ENCODE measurements at places on chromosomes 11 and 22. TPM values are rescaled to one million over a fixed set of nuclear protein-coding genes. Genes with fewer than 3 reads are reported as not detected.

DNA sequence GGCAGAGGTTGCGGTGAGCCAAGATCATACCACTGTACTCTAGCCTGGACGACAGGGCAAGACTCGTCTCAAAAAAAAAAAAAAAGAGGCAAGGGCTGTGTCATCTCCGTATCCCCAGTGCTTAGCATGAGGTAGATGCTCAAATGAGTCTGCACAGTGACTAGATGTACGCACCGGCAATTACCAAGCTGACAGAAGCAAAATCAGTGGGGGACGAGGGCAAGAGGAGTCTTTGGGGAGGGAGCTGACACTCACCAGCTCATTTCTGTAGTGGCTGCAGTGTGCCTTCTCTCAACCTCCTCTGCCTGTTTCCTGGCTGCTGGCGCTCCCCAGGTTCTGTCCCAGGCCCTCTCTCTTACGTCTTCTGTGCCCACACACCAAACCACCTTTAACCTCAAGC is 69.9 kb downstream of the PACSIN2 start:
- no peak for DNase-seq

The KBTBD3 gene
- polyA plus RNA-seq, result 10.0 TPM

DNA sequence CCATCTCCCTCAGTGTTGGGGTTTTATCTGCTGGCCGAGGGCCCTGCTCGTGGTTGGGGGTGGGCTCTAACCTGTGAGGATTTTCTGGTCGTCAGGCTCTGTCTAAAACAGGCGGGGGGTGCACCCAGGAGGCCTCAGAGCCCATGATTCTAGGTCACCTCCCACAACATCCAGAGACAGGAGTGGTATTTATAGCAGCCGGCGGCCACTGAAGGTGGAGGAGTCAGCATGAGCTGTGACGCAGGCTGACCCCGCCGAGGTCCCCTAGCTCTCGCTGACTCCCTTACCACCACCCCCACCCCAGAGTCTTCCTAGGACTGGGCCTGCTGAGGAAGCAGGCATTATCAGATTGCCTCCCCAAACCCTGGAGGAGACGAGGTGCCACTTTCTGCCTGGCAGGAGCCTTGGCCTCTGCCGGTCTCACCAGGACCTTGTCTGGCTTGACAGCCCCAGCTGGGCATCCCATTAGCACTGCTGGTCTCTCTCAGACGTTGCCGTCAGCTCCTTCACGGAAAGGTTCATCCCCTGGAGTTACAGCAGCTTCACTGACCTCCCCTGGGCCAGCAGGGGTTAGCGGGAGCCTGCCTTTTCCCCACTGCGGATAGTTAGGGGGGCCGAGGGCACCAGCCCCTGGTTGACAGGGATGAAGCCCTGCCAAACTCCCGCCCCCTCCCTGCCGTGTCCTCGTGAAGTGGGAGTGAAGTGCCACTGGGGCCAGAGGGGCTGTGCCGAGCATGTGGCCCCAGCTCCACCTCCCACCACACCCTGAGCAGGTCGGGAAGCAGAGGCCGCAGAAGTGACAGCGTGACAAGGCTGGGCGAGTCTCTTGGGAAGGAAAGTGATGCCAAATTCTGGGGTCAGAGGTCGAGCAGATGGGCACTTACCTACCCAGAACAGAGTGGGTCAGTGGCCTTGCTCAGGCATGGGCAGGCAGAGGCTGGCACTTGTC is 26.5 kb downstream of the DAGLA start:
- no peak for DNase-seq

DNA sequence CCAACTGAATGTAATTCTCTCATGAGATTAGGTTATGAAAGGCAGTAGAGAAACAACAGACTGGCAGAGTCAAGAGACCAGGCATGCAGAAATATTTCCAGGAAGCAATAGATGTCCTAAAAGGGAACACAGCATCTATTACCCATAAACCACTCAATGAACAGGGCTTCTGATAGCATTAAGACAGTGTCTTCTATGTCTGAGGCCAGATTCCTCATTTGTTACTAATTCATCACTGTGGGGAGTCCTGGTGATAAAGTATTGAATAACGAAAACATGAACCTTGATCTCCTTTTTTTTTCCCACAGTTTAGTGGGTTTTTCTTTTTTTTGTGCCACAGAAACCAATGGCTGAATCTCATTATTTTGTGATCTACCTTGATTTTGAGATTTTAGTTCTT is 339.0 kb downstream of the METTL15 start:
- no peak for DNase-seq

DNA sequence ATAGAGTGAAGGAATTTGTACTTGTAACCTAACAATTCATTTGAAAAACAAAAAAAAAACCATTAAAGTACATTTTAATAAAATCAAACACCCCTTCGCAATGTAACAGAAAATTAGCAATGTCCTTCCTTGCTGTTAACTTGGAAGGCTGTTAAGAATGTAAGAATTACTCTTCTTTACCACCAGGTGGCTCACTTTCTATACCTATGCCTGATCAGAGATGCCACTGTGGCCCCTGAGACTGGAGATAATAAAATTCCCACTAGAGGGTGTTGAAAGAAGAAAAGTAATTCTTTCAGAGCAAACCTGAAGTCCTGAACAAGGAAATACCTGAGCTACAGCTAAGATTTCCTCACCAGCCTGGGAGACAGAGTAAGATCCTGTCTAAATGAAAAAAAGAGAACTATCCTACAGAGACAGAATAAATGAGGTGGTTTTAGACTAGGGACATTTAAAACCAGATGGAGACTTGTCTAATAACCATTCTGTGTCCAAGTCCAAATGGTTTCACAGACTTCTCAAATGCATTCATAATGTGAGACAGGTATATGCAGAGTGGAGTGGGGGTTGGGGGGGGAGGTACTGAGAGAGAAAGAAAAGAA is 1089.3 kb downstream of the FAM181B start:
- DNase-seq, result no peak

The GLB1L3 gene
- 4.9 TPM for polyA plus RNA-seq
